GF-D8 (cell line): ENCODE measurements at places on chromosomes 7 and 10.
A peak's percentile ranks its signal among the peaks of the same experiment; 100 is the strongest.

- DNase-seq: no peak
Observed at GRCh38 chr10:10010397-10010796, 1007.3 kb upstream of the CELF2 start.

DNA sequence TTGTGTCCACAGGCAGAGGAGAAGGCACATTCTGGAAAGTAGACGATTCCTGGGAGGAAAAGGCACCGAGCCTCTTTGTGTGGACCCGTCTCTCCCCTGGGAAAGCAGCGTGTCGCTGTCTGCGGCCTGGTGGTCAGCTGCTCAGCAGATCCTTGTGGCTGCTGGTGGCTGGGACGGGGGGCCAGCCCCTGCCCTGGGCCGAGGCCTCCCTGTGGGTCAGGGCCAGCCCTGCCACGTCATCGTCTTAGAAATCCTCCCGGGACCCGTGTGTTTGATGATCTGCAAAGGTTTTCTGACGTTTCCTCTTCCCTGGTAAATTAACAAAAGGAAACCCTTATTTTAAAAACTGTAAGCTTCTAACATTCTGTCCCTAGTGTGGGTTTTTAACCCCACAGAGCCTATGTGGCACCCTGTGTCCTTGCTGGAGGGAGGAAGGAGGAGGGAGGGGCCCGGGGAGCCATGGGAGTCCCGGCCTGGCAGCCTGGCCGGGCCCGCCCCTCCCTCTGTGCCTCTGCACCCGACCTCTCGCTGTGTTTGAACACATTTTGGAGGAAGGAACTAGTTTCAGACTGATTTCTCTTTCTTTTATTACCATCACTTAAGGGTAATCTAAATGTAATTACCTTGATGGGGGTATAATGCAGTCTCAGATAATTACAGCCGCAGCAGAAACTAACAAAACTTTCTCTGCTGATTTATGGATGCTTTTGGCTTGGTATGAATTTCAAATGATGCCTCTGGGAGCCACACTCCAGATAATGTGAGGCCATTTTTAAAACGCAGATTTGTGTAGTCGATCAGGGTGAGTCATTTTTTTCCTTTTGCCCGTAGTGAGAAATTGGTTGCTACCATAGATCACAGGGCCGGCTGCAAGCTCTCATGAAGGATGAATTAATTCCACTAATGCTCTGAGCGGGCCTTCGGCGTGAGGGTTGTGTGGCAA, 85.5 kb downstream of the NKX6-2 start:
- DNase-seq: no peak

- DNase-seq: no peak
Observed at GRCh38 chr7:15470825-15471668, 90.8 kb downstream of the AGMO start.

DNA sequence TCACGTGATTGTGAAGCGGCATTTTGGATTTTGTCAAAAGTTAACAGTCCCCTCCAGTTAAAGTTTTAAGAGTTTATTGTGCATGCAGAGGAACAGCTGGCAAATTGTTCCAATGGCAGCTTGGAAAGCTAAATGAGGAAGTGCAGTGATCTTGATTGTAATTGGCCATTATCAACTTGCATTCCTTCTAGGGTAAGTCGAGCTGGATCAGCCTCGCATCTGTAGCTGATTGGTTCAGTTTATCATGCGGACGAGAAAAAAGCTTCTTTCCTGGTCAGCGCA, 566 bp downstream of the ZNF789 start:
- peak; percentile 74 for DNase-seq

GRCh38 chr7:33193308-33193864, 64.0 kb downstream of the BBS9 start:
- no peak for DNase-seq

- DNase-seq: no peak
Observed at GRCh38 chr7:93622036-93623033, 47.8 kb upstream of the CALCR start.

DNA sequence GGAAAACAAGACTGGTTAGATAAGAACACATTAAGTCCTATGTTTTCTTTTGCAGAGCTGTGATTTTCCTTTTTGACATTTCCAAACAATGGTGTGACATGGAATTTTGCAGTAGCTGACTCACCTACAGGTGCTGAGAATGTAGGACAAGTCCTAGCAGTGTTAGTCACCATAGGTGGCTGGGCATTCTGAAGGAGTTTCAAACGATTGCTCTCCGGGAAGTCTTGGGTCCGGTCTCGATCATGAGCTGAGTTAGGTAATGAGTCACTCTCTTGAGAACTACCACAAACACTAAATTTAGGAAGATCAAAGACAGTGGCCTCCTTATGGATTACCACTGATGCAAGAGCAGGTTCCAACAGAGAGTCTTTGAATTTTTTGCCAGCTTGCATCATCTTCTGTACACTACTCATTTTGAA, 3.6 kb downstream of the FIGNL1 start:
- DNase-seq: no peak

GRCh38 chr7:841943-842342, 9.7 kb downstream of the SUN1 start:
- DNase-seq: no peak
